ENCODE measurements at places on chromosomes 7 and 10. TPM values are rescaled to one million over a fixed set of nuclear protein-coding genes. Genes with fewer than 3 reads are reported as not detected.

Gene ENO4
- total RNA-seq: not detected

DNA sequence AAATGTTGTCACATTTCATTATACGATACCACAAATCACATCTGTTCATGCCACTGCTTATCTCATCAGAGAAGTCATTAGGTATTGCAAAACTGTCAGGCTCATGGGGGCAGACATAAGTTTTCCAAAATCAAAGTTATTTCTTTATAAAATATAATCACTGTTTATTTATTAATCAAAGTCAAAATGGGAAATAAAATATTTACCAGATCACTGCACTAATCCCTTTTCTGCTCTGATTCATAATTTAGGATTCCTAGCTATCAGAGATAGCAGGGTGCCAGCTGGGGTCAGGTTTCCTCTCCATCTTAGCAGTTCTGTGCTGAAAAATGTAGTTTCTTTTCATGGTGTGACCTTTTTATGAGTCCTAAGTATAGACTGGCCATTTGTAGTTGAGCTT, 117.7 kb upstream of the LANCL2 start:
- DNase-seq: no peak

- no peak for DNase-seq
These were observed 25.0 kb upstream of the C1GALT1 start for GRCh38 chr7:7157177-7157886.

- no peak for DNase-seq
These were observed 134.3 kb downstream of the TAX1BP1 start for GRCh38 chr7:27873981-27874957.

DNA sequence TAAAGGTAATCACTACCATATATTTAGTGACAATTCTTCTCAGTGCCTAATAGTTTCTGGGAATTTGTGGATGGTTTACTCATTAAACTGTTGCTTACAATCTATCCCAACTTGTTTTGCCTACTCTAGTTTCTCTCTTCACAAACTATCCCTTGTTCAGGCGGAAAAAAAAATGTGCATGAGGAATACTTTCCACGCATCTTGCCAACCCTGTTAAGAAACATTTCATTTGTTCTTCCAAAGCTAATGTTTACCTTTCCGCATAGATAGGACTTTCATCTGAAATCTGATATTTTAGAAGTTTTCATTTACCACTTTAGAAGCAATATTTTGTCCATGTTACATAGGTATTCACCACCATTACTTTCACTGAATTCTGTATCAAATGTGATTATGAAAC, 191.9 kb downstream of the MDFIC start:
- no peak for DNase-seq

DNA sequence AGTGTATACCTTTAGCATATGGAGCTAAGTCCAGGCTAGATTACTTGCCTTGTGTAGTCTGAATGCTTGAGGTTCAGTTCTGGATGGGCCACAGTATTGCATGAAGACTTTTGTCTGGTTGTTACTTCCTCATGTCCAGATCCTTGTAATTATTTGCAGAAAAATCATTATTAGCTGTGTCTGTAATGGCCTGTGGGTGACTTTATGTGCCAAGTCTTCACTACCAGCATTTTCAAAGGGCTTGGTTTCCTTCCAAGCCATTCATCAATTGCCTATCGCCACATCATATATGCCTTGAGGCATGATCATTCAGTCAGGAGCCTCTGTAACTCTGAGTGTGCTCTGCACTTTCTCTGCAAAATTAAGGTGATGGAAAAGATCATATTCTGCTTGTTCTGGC, 13.8 kb upstream of the HDAC9 start:
- no peak for DNase-seq

- no peak for DNase-seq
These were observed 203.6 kb downstream of the TCF7L2 start for GRCh38 chr10:113153493-113154102.

- DNase-seq: no peak
These were observed 58.0 kb downstream of the AHCYL2 start for GRCh38 chr7:129282865-129283264.

Gene CNNM1
- total RNA-seq: 0.05 TPM

DNA sequence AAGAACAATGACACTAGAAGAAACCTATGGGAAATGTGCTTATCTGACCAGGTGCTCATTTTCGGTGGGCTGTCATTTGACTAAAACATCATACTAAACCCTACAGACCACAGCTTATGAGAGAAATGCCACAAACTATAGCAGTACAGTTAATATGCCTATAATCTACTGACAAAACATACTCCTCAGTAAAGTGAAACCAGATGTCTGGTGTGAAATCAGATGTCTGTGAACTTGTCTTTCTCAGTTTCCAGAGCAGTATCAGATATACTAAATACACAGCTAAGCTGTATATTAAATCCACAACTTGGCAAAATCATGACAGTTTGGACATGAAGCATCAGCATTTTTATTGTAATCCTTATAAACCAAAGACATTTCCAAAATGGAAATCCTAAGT, 3.3 kb downstream of the IMMP2L start:
- DNase-seq: no peak
